Activated naive CD4-positive, alpha-beta T cell (primary cell): ENCODE measurements at places on chromosomes 13 and 19.

DNA sequence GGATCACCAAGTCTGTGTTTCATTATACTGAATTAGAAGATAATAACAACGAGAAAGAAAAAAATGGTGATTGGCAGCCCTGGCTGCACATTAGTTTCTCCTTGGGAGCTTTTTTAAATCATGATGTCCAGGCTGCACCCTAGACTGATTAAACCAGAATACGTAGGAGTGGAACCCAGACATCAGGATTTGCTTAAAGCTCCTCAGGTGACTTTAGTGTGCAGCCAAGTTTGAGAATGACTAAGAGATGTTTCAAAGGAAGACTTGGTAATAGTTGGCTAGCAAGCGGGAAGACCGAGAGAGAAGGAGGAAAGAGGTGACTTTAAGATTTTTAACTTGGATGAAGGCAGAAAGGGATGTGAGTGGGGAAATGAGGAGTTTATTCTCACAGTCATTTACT is 71.4 kb upstream of the SERP2 start:
- DNase-seq = no peak

DNA sequence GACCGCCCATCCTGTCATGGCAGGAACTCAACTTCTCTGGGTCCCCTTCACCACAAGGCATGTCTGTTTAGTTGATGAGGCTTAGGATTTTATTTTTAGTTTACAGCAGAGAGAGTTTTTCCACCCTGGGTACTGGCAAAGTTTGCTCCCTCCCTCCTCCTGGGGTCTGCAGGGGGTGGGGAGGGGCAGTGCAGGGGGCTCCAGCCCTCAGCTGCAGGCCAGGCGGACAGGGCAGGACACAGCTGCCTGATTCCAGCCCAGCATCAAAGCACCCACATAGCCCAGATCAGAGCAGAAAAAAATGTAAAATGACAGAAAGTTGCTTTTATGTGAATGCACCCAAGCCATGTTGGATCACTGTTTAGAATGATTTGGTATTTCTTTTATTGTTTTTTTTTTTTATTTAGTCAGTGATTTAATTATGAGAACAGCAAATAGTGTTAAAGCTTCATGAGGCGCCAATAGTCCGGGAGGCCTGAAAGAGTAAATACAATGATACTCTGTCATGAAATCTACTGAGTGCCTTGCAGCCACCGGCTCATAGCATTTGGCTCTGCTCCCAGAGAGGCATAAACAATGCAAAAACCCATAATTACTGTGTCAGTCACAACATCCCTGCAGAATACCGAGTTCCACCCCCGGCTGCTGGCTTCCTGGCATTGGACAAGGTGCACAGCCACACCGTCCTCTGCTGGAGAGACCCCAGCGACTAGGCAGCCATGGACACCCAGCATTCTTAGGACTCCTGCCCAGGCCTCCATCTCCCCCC is 923.5 kb downstream of the UQCRFS1 start:
- DNase-seq = no peak

- DNase-seq = no peak
These were observed 1.5 kb upstream of the PDX1 start for GRCh38 chr13:27918041-27918917.

- DNase-seq = no peak
These were observed 8.7 kb downstream of the NCLN start for GRCh38 chr19:3194106-3195087.

GRCh38 chr19:45774765-45775164 is 5.7 kb upstream of the SIX5 start:
- DNase-seq = no peak

DNA sequence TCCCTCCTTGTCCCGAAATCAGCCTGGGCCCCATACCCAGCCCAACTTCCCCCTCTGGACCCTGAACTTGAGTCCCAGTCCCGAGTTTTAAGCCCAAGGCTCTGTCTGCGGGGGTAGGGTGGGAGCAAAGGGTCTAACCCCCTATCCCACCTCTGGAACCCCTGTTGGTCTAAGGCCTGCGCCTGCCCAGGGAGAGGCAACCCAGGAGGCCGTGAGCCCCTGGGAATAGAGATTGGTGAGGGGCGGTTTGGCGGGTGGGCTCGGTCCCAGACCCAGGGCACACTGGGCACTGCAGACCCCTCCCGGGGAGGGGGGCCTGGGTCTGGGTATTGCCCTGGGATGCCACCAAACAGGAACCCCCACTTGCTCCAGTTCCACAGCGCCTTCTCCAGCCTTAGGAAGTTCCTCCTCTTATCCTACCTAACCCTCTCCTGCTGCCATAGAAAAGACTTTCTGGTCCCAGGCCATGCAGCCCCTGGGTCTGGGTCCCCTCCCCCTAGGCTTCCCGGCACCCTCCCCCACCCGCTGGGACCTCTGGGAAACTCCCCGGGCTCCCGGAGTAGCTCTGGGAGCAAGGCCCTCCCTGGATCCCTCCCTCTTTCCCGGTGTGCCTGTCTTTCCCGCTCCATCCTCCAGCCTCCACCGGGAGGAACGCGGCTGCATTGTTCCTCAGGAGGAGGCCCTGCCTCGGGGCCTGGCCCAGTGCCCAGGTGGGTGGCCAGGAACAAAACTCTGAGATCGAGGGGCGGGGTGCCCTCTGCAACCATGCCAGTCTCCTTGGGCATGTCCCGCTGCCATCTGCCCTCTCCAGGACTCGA is 33.6 kb upstream of the NANOS3 start:
- no peak for DNase-seq

DNA sequence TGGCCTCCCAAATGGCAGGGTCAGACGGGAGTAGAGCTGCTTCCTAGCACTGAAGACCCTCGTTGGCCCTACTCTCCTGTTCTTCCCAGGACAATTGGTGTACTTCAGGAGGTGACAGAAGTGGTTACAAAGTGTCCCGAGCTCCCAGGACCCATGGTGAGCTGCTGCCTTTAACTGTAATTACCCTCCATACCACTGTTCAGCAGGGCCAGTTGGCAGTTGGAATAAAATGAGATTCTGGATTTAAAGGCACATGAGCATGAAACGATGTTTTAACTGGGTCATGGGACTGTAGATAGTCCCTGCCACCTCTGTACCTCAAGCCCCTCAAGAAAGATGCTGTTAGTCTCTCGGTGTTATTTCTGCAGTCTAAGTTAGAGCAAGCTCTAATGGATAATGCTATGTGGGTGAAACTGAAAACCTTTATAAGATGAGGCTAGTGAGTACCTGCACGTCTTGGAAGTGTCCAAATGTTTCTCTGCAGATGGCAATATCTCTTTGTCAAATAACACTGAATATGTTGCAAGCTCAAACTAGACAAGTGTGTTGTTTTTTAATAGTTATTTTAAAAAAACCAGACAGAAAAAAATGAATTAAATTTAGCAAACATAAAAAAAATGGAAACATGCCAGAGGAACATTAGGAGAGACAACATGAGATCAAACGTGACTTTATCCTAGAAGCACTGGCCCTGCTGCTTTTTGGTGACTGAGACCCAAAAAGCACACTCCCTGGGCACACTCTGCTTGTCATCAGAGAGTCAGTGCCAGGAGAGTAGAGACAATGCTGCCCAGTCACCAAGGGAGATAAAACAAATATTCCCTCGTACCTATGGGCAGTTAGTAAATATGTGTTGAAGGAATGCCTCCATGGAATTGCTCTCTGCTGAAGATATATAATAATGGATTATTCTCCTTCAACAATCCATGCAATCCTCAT is 266.3 kb downstream of the LMO7 start:
- DNase-seq = no peak

DNA sequence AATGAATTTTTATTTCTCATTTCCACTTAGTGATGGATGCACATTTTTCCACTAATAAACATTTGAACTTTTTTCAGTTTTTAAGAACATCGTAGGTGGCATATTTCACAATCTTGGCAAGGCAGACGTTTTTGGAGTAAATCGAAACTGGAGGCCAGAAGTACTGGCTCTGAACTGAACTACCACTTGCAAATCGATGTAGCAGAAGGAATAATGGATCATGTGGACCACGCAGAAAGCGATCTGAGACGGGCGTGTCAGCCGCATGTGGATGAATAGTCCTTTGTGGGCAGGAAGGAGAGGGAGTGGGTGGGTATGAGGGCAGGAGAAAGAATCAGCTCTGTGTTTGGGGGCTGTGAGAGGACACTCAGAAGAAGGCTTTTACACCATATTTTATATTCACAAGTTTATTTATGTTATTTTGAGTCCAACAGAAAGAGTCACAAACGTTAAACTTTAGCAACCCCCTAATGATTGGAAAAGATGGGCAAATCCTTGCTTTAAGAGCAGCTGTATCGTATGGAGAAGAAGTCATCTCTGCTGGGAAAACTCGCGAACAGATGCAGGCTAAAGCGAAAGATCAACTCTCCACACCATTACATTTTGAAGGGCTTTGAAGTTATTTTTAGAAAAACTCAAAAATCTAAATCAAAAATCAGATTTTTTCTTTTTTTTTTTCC is 90.5 kb downstream of the COL4A2 start:
- no peak for DNase-seq

DNA sequence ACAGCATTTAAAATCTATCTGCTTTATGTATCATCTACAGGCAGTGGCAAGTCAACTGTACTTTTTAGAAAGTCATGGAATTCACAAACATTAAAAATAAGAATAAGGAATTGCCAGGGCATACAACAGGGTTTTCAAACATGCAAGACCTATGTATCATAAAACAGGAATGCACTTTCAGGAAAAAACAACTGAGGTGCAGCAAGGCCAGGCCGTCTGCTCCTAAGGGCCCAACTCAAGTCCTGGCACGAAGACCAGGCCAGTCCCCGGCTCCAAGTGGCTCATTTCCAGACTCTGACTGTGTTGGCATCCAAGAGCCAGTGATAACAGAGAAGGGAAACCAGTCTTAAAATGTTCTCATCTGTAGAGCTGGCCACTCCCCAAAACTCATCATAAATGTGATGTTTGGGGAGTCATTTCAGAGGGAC is 7.1 kb downstream of the RFX2 start:
- DNase-seq = no peak

GRCh38 chr19:58385891-58386575 is 1.0 kb upstream of the RPS5 start:
- DNase-seq = peak; percentile 39

GRCh38 chr13:86554066-86554465 is 754.8 kb upstream of the SLITRK6 start:
- no peak for DNase-seq

DNA sequence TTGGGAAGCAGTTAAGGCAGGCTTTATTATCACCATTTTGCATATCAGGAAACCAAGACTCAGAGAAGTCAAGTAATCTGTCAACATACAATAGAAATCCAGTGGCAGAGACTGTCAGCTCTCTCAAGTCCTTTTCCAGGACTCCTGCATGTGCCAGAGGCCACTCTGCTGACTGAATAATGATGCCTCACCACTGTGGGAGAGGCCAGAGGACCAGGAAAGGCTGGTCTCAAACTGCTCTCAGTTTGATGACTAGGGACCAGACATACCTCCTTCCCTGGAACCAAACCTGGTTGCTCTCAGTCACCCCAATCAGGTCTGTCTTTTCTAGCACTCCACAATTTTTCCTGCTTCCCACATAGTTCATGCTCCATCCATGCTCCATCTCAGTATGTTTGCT is 8.0 kb downstream of the RNASEH2B start:
- DNase-seq = no peak

DNA sequence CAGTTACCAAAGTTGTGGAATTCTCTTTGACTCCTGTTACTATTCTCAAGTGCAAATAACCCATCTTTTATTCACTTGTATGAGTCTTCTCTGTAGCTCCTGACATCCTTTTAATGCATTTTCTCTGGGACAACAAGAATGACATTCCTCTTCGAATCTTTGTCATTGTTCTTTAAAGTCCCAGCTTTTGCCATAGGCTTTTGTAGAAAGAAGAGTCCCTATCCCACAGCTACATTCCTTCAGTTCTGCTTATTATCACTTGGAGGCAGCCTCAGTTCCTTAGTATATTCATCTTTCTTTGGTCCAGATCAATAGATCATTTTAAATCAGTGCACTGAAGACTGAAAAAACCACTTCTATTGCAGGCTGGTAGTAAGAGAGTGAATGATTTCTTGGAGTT is 560.2 kb downstream of the DACH1 start:
- DNase-seq = no peak

DNA sequence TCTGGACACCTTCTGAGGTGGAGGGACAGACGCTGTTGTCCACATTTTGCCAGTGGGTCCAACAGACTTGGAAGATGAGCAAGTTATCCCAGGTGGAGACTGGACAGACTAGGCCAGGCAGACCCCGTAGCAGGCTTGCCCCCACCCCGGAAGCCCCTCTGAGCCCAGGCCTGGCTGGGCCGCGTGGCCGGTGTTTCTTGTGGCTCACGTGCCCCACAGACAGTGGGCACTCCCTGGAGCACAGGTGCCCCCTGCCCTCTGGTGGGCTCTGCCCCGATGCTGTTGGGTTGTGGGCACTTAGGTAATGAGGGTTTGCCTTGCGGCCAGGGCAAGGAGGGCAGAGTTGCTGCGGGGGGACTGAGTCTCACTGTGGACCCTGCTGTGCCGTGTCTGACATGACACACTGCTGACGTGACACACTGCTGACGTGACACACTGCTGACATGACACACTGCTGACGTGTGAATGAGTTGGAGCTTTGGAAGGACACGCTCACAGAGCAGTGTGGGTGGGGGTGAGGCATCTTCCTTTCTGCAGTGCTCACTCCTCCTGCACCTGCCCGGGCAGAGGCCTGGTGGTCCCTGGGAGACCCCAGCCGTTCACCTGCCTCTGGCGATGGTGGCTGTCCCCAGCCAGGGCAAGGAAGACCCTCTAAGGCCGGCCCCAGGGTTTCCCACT is 25.1 kb downstream of the DOT1L start:
- DNase-seq = no peak

GRCh38 chr19:35015954-35016351 is 14.3 kb upstream of the SCN1B start:
- DNase-seq = no peak

GRCh38 chr13:50950849-50951248 is 41.3 kb downstream of the RNASEH2B start:
- no peak for DNase-seq

GRCh38 chr13:27599845-27600553 is 20.3 kb downstream of the LNX2 start:
- no peak for DNase-seq

- DNase-seq = no peak
These were observed 8.3 kb upstream of the NTN5 start for GRCh38 chr19:48681127-48681470.

GRCh38 chr19:38223119-38223523 is 901 bp downstream of the DPF1 start:
- no peak for DNase-seq

GRCh38 chr19:52170304-52170703 is 1.1 kb downstream of the ZNF836 start:
- DNase-seq = no peak

- DNase-seq = no peak
These were observed 68.4 kb upstream of the LRCH1 start for GRCh38 chr13:46484561-46484960.

GRCh38 chr13:111852725-111853518 is 214.0 kb upstream of the SOX1 start:
- DNase-seq = no peak

DNA sequence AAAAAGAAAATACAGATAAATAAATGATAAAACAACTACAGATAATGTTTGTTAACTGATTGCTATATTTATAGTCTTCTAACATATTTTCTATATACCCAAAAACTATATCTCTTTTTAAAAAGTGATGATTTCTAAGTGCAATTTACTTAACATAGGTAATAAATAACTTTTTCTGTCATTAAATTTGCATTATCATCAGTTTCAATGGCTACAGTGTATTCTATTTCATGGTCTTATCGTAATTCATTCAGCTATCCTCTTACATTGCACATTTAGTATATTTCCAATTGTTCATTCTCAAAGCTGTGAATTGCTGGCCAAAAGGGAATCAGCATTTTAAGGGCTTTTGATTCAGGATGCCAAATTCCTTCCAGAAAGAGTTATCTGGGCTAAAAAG is 3.6 kb downstream of the ZNF180 start:
- DNase-seq = no peak

GRCh38 chr19:2552859-2553258 is 76.9 kb downstream of the GADD45B start:
- no peak for DNase-seq
